GM19239 (cell line): ENCODE measurements at places on chromosomes 1 and 21.

DNA sequence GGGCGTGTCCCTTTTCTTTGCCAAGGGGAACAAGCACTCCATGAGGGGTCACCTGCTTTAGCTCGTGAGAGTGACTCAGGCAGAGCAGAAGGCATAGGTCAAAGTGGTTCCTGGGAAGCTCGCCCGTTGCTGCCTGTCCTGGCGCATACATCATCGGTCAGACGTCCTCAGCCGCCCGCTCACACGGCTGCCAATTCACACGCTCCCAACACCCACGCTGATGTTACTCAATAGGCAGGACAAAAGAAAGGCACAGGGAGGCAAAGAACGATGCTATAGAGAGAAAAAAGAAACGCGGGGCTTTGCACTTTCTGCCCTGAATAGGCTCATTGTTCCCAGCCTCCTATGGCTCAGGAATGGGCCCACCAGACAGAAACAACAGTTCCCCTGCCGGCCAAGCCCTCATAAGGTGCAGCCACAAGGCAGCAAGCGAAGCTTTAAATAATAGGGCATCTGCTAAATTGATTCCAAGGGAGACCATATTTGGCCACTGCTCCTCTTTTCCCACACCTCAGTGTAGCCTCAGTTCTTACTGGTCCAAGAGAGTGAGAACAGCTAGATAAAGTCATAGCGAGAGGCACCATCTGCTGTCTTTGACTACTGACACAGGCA lies 38.7 kb downstream of the VTCN1 start:
- DNase-seq = no peak

DNA sequence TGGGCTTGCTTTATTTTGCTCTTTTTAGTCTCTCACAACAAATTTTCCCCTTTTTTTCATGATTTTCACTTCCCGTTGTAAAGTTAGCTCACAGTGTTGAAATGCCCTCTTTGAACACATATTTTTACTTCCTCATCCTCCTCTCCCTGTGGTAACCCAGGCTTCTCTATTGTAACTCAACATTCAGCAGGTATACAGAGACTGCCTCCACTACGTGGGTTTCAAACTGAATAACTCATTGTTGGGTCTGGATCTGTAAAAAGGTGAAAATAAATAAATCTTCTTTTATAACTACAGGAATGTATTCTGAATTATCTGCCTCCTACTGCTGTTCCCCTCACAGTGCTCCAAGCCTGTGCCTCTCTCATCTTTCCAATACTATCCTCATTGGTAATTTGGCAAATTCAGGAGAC lies 166.4 kb downstream of the RUNX1 start:
- no peak for DNase-seq

- no peak for DNase-seq
These were observed 819 bp upstream of the GPR3 start for GRCh38 chr1:27391511-27392095.

DNA sequence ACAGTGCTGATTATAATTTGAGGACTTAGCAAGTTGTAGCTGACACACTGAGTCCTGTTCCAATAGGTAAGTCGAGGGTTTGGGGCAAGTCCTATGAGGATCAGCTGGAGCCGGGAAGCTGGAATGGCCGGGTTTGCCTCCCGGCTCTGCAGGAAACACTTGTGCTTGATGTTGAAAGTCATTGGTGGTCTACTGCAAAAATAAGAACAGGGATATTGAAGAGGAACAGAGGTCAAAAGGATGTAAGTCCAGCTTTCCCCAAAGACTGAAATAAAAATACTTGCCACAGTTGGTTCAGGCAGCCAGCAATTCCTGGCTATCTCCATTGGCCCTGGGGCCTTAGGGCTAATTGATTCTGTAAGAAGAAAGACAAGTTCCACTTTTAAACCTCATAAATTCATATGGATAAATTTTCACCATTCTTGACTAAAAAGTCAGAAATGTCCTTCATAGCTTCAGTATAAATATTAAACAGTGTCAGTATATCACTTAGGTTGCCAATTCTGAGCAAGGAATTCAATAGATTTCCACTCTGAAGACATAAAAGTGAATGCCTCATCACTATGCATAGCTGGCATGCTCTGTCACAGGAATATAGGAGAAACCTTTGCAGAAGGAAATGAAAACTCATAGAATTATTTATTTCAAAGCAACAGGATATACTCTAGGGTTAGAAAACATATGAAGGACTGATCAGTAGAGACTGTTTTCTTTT lies 165.2 kb downstream of the AK5 start:
- no peak for DNase-seq

- DNase-seq = no peak
These were observed 58.8 kb upstream of the C1orf115 start for GRCh38 chr1:220631238-220631815.

DNA sequence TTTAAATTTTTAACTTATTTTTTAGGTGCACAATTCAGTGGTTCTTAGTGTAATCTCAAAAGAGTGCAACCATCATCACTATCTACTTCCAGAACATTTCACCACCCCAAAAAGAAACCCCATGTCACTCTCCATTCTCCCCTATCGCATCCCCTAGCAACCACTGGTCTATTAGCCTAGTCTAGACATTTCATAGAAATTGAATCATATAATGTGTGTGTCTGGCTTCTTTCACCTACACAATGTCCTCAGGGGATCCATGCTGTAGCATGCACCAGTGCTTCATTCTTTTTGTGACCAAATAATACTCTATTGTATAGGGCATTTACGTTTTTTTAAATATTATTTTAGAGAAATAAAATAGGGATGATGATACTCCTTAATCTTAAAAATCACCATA lies 64.7 kb downstream of the JAK1 start:
- DNase-seq = no peak

DNA sequence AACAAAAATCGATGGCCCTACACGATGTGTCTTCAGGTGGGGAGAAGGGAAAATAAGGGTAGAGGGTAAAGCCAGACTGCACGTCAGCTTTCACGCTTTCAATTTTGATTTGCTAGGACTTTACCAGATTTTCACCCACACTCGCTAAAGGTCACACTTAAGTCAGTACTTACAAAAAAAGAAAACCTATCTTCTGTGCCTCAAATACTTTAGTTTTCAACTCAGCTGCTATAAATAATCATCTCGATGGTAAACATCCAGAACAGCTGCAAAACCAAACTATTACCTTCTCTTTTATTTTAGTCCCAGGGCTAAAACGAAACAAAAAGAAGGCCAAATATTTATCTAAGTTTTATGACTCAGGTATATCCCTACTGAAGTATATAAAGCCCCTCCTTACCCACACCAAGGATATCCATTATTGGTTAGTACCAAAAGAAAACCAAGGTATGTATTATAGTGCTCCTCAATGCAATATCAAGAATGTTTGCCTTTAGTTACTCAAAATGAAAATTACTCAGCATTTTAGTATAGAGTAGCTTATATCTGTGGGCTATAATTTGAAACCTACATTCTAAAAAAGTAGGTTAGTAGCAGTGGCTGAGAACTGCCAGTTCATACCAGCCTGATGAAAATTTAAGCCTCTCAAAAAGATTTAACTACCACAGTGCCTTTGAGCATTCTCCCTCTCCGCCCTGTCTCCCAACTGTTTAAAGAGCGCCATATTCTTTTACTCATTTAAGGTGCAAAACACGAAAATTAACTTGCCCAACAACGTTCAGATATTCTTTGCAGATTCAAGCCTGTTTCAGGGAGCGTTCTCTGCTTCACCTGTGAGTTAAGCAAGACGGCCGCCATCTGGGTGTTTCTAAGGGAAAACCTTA lies 1.5 kb downstream of the CSDE1 start:
- DNase-seq = no peak

- no peak for DNase-seq
These were observed 5.9 kb upstream of the PLEKHG5 start for GRCh38 chr1:6497215-6497866.

DNA sequence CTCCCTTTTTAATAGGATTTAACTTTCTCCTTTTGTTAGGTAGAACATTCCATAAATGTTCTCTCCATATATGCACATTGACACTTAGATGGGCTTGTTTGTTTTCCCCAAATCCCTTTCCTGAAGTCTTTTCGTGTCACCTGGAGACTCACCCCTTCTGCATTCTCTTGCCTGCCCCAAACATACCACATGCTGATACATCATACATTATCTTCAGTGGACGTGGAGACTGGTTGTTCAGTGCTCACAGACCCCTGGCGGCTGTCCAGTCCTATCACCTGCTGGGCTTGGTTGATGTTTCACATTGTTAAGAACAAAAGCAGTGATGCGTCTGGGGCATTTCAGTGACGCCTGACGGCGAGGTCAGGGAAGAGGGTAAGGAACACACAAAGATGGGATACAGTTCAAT lies 22.2 kb downstream of the FMOD start:
- no peak for DNase-seq

DNA sequence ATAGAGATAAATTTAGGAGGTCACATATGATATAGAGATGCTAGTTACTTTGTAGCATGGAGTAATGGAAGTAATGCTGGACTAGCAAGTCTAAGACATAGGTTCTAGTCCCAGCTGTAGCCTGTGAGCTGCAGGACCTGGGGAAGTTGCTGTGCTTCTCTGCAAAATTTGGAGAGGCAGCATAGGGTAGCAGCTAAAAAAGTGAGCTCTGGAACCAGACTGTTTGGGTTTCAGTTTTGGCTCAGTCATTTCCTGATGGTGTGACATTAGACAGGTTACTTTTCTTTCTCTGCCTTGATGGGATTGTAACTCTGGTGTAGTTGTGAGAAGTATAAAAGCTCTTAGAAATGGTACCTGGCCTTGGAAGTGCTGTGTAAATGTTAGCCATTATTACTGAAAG lies 3.3 kb downstream of the METTL13 start:
- DNase-seq = no peak

DNA sequence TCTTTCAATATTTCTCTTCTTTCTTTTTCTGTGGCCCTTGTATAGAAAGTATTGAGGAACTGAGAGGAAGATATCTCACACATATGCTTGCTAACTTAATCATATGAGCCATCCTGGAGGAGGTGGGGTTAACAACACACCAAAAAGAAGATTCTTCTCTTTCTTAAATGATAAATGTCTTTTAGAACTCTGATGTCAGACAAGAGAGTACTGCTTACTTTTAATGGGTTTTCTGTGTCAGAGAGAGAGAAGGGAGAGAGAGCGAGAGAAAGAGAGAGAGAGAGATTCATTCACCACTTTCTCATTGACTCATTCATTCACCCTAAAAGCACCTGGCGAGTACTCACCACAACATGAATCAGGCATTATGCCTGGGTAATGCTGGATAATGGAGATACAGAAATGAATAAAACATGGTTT lies 250.3 kb upstream of the SGIP1 start:
- DNase-seq = no peak

DNA sequence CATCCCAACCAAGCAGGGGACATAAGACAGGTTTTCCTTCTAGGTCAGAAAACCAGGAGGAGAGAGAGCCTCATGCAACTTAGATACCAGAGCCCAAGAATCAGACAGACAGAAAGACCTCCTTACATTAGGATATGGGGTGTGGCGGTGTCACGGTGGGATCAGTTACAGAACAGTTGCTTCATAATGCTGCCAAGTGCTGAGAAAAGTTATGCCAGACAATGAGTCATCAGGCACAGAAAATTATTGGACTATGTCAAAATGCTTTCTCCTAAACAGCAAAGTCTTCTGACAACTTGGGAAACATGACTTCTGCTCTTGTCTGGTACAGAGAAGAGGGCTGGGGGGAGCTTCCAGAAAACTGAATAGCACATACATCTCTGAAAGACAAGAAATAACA lies 1120.2 kb upstream of the TMPRSS15 start:
- no peak for DNase-seq

- no peak for DNase-seq
These were observed 154.6 kb downstream of the VAV3 start for GRCh38 chr1:107810291-107810951.

GRCh38 chr21:45266518-45267389 lies 20.9 kb downstream of the POFUT2 start:
- DNase-seq = no peak

- DNase-seq = no peak
These were observed 112.5 kb upstream of the GFI1 start for GRCh38 chr1:92599184-92599583.

DNA sequence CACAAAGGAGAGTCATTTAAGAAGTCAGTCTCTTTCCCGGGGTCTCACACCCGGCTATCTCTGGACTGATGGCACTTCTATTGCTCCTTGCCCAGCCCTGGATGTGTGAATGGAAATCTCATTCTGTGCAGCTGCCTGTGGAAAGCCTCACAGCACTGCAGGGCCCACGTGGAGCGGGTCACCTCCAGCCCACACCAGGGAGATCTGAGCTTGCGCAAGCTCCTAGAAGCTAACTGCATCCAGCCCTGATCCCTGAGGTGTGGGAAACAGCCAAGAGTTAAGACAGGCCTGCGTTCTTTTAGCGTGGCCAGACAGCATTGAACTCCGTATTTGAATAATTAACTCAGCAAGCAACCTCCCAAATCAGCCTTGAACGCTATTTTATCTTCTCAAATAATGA lies 150.5 kb downstream of the LRIG2 start:
- DNase-seq = no peak
